Epithelial cell of proximal tubule (primary cell): ENCODE measurements at places on chromosomes 13 and 19. TPM values are rescaled to one million over a fixed set of nuclear protein-coding genes. Genes with fewer than 3 reads are reported as not detected.

Gene SMIM44
- 1.0 TPM in 1 of 2 replicates, not detected in the other for total RNA-seq

Gene ZSCAN22
- 1.3 and 1.9 TPM in 2 replicates for total RNA-seq

Gene BICRA
- total RNA-seq: 2.1 and 2.7 TPM in 2 replicates

Gene DKKL1
- total RNA-seq: 1.3 TPM in 1 of 2 replicates, not detected in the other

Gene ZNF66
- total RNA-seq: 2.5 and 5.1 TPM in 2 replicates

Gene TLE6
- 0.58 and 1.0 TPM in 2 replicates for total RNA-seq
